Mesangial cell (primary cell): ENCODE measurements at places on chromosomes 3 and 15. TPM values are rescaled to one million over a fixed set of nuclear protein-coding genes. Genes with fewer than 3 reads are reported as not detected.

Gene GUCA1C
- total RNA-seq: 1.3 TPM in 1 of 2 replicates, not detected in the other

Gene DAZL
- total RNA-seq: not detected in 2 replicates

Gene PLD1
- 11.1 and 14.2 TPM in 2 replicates for total RNA-seq

Gene TTLL13
- total RNA-seq: under 0.01 TPM in 1 of 2 replicates, not detected in the other

Gene SST
- 1.5 and 198 TPM in 2 replicates for total RNA-seq

Gene PLA2G4E
- total RNA-seq: not detected in 2 replicates

Gene HGD
- 1.6 and 4.7 TPM in 2 replicates for total RNA-seq

Gene A4GNT
- not detected in 2 replicates for total RNA-seq

Gene AP3B2
- 0.16 and 0.63 TPM in 2 replicates for total RNA-seq

Gene CCR9
- under 0.01 TPM in 1 of 2 replicates, not detected in the other for total RNA-seq

Gene CLDN16
- total RNA-seq: 0.16 and 1.3 TPM in 2 replicates

Gene RYR3
- under 0.01 and 1.0 TPM in 2 replicates for total RNA-seq

Gene VILL
- total RNA-seq: 3.9 and 8.7 TPM in 2 replicates

Gene FEZF2
- not detected in 2 replicates for total RNA-seq

Gene PODXL2
- total RNA-seq: 13.0 and 20.7 TPM in 2 replicates

Gene OXNAD1
- 8.8 and 9.8 TPM in 2 replicates for total RNA-seq

Gene ADPGK
- 40.9 and 53.4 TPM in 2 replicates for total RNA-seq

Gene TIMMDC1
- total RNA-seq: 52.1 and 74.0 TPM in 2 replicates

Gene FBXL2
- 10.4 and 22.8 TPM in 2 replicates for total RNA-seq

Gene DZIP1L
- 13.0 and 16.9 TPM in 2 replicates for total RNA-seq

Gene OR5AC2
- not detected in 2 replicates for total RNA-seq

Gene ZNF106
- total RNA-seq: 22.4 and 23.1 TPM in 2 replicates

Gene PROS1
- 5.7 and 33.8 TPM in 2 replicates for total RNA-seq

Gene CMTM7
- total RNA-seq: 31.3 and 37.2 TPM in 2 replicates

Gene ADAMTS17
- total RNA-seq: 0.13 and 0.98 TPM in 2 replicates

Gene CCDC80
- 25.9 and 27.0 TPM in 2 replicates for total RNA-seq

Gene PLCH1
- 1.0 and 1.6 TPM in 2 replicates for total RNA-seq

Gene IL12A
- 0.76 and 3.6 TPM in 2 replicates for total RNA-seq

Gene LEKR1
- 0.38 and 0.65 TPM in 2 replicates for total RNA-seq

Gene SKOR1
- total RNA-seq: 0.25 TPM in 1 of 2 replicates, not detected in the other

Gene PARL
- 26.4 and 29.5 TPM in 2 replicates for total RNA-seq

Gene STRA6
- total RNA-seq: 2.0 and 20.2 TPM in 2 replicates

Gene GCSAM
- total RNA-seq: not detected in 2 replicates

Gene B3GALNT1
- total RNA-seq: 19.1 and 19.7 TPM in 2 replicates

Gene HYKK
- total RNA-seq: 4.7 and 5.1 TPM in 2 replicates

Gene PPP1R14D
- not detected in 2 replicates for total RNA-seq

Gene IL20RB
- total RNA-seq: 0.33 and 0.63 TPM in 2 replicates

Gene PARP9
- total RNA-seq: 6.8 and 13.2 TPM in 2 replicates

Gene LIPH
- total RNA-seq: 0.13 TPM in 1 of 2 replicates, not detected in the other

Gene GPR176
- total RNA-seq: 54.9 and 61.6 TPM in 2 replicates

Gene CPNE9
- not detected in 2 replicates for total RNA-seq

Gene GXYLT2
- 17.6 and 51.1 TPM in 2 replicates for total RNA-seq

Gene TBC1D2B
- total RNA-seq: 23.3 and 35.1 TPM in 2 replicates

Gene CDV3
- total RNA-seq: 77.3 and 92.6 TPM in 2 replicates

Gene SHC4
- total RNA-seq: 1.3 and 3.4 TPM in 2 replicates

Gene ZBBX
- total RNA-seq: 0.25 TPM in 1 of 2 replicates, not detected in the other

Gene DNASE1L3
- total RNA-seq: not detected in 2 replicates

Gene PLS1
- 10.4 and 10.8 TPM in 2 replicates for total RNA-seq

Gene ROPN1
- not detected in 2 replicates for total RNA-seq

Gene DNAH12
- under 0.01 TPM in 1 of 2 replicates, not detected in the other for total RNA-seq

Gene ECE2
- total RNA-seq: not detected in 2 replicates

Gene GOLGA6D
- not detected in 2 replicates for total RNA-seq

Gene TPRG1
- total RNA-seq: not detected in 2 replicates

Gene SLC28A2
- not detected in 2 replicates for total RNA-seq

Gene GOLGA8S
- total RNA-seq: not detected in 2 replicates

Gene USP4
- total RNA-seq: 12.5 and 15.1 TPM in 2 replicates

Gene ANKRD63
- not detected in 2 replicates for total RNA-seq
